ENCODE measurements at places on chromosomes 7 and 10.

GRCh38 chr10:57664815-57665214 lies 602.9 kb downstream of the IPMK start:
- no peak for DNase-seq

GRCh38 chr10:22259280-22259679 lies 41.5 kb upstream of the EBLN1 start:
- DNase-seq: no peak

DNA sequence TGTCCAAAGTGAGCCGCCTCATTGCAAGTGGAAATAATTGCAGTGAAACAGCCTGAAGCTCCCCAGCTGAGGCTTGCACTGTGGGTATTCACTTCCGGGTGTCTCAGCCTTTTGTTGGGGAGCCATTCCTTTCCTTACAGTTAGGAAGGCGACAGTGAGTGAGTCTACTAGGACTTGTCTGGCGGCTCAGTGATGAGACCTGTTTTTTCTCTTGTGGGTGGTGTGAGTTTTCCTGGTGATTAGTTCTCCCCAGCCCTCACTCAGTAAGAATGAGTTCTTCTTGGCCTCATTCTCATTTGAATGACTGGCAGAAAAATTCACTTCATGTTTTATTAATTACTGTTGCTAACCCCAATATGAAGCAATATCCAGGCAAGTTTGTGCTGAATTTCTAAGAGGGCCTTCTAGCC lies 2.6 kb downstream of the PGAM1 start:
- no peak for DNase-seq

DNA sequence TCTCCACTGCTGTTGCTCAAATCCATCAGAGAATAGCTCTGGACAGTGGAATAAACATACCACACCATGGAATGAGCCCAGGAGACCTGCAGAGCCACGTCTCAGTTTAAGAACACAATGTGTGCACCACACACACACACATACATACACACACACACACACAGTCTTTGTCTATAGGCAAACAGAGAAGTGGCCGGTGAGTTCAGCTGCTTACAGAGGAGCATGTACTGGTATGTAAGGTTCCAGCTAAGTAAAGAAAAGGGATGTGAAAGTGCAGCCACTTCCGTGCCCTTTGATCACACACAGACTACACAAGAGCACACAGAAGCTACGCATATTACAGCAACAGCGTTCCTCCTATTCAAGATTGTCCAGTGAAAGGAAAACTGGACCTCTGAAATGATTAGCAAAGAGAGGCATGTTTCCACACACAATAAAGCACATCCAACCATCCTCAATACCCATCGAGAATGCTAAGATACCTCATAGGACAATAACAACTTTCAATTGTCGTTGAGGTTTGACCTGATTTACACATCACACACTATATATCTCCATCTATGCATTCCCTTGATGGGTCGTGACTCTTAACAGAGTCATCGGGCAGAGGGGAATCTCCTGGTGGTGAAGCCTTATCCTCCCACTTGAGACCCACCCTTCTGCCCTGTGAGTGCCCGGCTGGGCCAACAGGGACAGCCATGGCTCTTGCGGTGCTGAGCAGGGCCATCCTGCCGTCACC lies 23.6 kb downstream of the SLC35B4 start:
- DNase-seq: no peak

- DNase-seq: no peak
These were observed 78.7 kb upstream of the C1GALT1 start for GRCh38 chr7:7103343-7104313.

GRCh38 chr10:44982496-44982895 lies 3.9 kb upstream of the DEPP1 start:
- DNase-seq: no peak

GRCh38 chr10:119252051-119252465 lies 44.7 kb downstream of the GRK5 start:
- DNase-seq: no peak

- DNase-seq: no peak
These were observed 9.0 kb upstream of the COMTD1 start for GRCh38 chr10:75244487-75245353.

- DNase-seq: no peak
These were observed 9.5 kb downstream of the EPHA1 start for GRCh38 chr7:143399151-143399550.

GRCh38 chr7:67696878-67697277 lies 700.2 kb downstream of the TYW1 start:
- DNase-seq: no peak

DNA sequence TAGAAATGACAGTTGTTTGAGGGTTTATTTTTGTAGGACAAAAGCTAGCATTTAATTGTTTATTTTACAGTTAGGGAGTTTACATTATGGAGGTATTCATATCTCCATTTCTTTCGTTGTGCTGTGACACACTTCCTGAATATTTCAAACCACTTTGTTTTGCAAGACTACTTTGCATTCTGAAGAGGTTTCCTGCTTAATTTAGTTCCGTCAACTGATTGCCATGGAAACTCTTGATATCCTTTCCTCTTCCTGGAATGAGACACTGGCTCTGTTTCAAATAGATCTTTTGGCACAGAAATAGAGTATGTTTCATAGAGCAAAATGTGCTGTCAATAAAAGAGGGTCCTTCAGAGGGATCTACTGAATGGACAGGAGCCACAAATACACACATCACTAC lies 159.5 kb upstream of the AGR3 start:
- DNase-seq: no peak

DNA sequence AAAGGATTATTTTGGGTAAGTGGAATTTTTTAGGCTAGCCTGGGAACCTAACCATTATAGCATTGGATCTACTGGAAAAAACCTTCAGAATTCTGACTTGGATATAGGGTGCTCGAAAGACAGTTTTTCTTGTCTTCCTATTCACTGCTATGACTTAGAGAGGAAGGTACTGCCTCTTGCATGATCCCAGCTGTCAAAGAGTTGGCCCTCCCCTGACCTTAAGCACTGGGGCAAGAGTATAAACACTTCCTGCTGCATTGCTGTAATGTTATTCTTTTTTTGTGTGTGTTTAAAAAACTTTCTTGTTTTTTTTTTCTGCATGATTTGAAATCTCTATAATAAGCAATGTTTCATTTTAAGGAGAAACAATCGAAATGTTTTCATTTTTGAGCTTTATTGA lies 113.0 kb downstream of the LRMDA start:
- no peak for DNase-seq

- no peak for DNase-seq
These were observed 645.2 kb upstream of the IGFBP3 start for GRCh38 chr7:46566097-46566774.

DNA sequence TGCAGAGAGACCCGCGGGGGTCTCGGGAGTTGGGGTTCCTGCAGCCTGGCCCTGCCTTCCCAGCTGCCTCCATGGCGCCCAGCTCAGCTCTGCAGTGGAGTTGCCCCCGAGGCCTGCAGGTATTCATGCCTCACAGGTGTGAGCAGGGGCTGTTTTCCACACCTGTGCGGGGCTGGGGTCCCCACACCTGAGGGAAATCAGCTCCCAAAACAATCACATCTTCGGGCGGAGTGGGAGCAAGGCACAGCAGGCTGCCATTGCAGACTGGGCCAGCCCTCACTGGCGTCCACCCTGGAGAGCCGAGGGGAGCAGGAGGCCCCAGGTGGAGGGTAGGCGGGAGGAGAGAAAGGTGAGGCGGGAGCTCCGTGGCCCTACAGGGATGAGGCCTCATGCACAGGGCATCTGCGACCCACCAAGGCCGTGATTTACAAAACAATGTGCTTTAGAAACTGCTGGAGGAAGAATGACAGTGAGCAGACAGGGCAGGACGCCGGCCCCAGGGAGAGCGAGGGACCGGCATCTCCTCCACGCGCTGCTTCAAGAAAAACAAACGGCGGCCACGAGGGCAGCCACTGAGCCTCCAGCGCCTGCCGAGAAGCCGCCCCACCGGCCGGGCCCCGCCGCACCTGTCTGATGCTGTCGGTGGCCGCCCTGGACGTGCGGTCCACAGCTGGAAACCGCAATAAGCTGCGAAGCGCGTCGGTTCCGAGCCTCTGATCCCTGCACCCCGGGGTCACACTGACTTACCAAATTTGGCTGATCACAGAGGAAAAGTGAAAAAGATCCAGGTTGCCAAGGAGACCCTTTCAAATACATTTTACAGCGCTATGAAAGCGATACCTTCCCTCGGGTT lies 53.0 kb upstream of the PDGFA start:
- DNase-seq: no peak

- no peak for DNase-seq
These were observed 38.3 kb downstream of the LRRC72 start for GRCh38 chr7:16564909-16565426.

GRCh38 chr10:60465801-60466200 lies 76.1 kb upstream of the ANK3 start:
- DNase-seq: no peak

DNA sequence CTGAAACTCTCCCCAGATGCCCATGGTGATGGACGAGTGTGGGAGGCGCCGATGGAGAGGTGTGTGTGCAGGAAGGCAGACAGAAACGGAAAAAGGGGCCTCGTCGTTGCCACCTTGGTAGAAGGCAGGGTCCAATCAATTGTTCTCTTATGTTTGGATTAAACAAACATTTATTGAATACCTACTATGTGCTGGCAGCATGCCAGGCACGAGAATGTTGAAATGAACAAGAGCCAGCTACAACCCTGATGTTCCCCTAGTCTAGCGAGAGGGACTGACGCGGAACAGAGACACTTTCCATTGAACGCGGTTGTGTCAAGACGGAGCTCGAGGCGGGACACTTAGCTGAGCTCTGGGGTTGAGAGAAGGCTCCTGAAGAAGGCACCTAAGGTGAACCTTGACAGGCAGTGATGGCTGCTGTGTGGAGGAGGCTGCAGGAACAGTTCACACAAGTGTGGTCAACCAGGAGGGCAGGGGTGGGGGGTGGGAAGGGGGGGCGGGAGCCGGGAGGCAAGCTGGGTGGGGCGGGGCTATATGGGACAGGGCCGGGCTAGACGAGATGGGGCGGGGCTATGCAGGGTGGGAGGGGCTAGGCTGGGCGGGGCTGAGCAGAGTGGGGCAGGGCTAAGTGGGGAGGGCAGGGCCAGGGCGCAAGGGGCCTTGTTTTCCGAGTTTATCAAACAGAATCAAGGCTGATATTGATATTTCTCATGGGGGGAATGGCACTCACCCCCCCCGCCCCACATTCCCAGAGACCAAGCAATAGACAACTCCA lies 181.0 kb downstream of the GATA3 start:
- DNase-seq: no peak

DNA sequence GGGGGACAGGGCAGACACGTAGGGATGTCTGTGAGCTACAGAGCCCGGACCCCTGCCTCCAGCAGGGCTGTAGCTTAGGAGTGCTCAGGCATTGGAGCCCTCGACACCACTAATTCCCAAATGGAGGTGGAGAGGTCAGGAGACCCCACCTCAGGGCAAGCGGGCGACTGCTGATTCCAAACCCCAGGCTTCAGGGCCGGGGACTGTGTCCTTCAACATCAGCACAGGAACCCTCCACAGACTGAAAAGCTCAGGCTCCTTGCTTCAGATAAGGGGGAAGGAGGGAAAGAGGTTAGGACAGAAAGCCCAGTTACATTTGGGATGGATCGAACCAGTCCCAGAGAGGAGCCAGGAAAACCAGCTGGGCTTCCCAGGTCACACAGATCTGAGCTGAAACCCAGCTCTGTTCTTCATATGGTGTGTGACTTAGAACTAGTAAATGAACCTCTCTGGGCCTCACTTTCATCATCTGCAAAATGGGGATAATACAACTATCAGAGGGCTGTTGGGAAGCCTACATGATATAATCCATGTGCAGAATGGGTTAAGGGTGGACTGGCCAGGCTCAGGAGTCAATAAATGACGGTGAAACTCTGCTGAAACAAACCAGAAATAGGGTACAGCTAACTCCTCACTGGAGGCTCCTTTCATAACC lies 16.7 kb downstream of the POLL start:
- no peak for DNase-seq

DNA sequence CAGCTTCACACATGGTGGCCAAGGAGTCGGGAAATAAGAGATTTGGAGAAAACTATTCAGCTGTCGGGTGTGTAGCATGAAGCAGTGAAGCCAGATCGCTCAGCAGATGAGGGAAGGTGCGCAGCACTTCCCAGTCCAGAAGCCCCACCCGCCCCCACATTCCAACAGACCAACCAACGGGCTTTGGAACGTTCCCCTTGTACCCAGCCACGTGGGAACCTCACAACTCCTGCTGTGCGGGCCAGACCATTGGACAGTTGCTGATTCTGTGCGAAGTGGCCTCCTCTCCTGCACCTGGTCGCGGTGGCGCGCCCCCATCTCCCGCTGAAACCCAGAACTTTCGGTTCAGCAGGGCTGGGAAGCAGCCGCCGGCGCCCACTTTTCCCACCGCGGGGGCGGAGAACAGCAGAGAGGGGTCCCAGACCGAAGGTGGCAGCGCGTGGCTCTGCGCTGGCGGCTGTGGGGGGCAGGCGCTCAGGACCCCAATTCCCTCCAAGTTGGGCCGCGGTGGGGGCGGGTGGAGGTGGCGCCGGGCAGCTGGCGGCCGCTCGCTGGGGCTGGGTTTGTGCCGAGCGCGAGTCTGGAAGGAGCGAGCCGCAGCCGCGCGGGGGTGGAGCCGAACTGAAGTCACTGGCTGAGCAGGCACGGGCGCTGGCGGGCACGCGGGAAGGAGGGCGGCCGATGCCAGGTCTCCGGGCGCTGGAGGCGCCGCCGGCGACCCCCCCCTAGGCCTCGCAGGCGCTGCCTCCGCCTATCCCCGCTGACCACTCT lies 1301.5 kb upstream of the SORCS1 start:
- DNase-seq: no peak
